Fibroblast of upper back skin (primary cell): ENCODE measurements at places on chromosomes 13 and 19.

GRCh38 chr19:29936409-29936808, 5.6 kb upstream of the URI1 start:
- DNase-seq, result no peak

- DNase-seq, result no peak
Measured at GRCh38 chr19:17420475-17420924, 653 bp downstream of the MVB12A start.

DNA sequence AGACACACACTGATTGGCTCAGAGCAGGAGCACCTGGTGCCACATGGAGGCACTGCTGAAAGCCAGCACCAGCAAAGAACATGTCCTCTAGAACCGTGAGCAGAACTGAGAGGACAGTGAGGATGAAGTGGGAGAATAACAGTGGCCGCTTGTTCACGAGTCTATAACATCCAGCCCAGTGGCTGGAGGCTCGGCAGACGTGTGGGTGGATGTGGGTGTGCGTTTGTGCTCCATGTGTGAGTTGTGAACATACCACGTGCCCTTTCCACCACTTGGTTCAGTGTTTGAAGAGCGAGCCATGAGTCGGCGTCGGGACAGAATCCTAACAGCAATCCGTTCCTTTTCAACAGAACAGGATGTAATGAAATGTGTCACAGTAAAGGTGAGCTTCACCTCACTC, 113.0 kb downstream of the SOX1 start:
- DNase-seq, result no peak

GRCh38 chr19:776549-776948, 20.7 kb upstream of the PTBP1 start:
- no peak for DNase-seq

DNA sequence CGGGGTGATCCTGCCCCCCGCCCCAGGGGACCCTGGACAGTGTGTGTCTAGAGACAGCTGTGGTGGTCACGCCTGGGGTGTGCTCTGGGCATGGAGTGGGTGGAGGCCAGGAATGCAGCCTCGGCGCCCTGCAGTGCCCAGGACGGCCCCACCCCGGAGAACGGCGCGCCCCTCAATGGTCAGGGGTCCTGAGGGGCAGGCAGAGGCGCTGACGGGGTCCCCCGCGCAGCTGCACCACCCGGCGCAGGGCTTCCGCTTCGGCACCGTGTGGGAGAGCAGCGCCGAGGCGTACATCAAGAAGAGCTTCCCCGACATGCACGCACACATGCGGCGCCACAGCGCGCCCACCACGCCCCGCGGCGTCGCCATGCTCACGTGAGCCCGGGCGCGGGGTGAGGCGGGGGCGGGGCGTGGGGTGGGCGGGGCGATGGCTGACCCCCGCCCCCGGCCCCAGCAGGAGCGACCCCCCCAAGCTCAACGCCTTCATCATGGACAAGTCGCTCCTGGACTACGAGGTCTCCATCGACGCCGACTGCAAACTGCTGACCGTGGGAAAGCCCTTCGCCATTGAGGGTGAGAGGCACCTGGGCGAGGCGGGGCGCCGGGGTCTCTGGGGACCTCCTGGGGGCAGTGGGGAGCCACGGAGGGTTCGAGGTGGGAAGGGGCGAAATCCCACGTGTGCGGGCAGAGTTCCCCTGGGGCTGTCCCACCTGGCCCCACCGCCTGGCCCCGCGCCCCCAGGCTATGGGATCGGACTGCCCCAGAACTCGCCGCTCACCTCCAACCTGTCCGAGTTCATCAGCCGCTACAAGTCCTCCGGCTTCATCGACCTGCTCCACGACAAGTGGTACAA, 7.4 kb downstream of the GRIN3B start:
- no peak for DNase-seq

DNA sequence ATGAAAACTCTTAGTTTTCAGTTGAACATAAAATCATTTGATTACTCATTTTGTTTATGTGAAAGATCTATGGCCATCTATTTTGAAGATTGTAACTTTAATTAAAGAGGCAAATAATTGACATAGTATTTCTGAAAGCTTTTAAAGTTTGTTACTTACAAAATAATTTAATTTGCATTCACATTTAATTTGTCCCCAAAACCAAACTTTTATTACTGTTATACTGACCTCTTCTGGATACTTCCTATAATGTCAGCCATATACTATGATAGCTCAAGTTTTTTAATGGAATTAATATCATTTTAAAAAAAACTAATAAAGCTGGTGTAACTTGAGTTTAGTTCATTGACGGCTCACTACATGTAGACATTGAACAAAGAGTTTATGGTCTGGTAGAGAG, 4.9 kb upstream of the SGCG start:
- DNase-seq, result peak; percentile 9

GRCh38 chr19:17311455-17312188, 2.3 kb downstream of the DDA1 start:
- peak; percentile 55 for DNase-seq

DNA sequence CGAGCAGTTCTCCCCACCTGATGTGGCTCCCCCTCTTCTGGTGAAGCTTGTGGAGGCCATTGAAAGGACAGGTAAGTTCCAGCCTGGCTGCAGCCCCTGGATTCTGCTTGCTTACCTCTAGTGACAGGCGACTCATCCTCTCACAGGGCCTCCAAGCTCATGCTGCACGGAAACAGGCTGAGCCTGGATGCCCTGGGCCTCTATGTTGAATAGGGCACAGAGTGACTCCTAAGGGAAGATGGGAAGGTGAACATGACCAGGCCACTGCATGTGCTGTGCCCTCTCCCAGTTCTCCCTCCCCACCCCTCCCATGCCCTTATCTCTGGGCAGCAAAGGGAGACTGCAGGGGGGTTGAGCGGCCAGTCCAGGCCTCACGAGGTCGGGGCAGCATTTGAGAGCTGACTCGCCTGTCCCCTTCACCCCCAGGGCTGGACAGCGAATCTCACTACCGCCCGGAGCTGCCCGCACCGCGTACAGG, 7.6 kb downstream of the PIK3R2 start:
- DNase-seq, result no peak

DNA sequence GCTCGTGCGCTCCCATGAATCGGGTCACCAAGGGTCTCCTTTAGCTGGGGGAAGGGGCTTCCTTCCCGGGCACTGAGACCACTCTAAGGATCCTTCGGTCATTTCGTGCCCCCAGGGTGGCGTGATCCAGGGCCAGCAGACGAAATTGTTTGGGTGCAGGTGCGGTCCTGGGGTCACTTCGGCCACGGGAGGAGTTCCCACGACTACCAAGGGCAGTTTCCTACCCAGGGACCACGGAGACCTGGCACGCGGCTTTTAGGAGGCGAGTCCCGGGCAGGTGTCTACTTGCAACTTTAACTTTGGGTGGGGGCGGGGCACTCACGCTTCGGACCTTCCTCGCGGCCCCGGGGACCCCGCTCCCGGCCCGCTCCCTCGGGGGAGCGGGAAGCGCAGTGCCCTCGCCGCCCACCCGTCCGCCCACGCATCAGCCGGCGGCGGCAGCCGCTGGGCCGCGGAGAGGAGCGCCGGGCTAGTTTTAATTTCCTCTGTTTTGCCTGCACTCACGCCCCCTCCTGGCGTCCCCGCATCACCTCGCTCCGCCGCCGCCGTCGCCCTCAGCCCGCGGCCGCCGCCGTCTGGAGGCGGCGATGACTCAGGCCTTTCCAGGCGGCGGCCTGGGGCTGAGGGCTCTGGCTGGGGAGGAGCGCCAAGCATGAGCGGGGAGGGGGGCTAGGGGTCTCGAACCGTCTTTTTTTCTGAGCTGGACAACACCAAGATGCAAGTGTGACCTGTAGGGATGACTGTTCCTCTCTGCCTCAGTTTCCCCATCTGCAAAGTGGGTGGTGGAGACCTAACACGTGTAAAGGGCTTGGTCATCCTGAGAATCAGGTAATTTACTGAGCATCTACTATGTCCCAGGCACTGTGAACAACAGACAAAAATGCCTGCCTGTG, 21.8 kb downstream of the OLFM2 start:
- peak; percentile 87 for DNase-seq

DNA sequence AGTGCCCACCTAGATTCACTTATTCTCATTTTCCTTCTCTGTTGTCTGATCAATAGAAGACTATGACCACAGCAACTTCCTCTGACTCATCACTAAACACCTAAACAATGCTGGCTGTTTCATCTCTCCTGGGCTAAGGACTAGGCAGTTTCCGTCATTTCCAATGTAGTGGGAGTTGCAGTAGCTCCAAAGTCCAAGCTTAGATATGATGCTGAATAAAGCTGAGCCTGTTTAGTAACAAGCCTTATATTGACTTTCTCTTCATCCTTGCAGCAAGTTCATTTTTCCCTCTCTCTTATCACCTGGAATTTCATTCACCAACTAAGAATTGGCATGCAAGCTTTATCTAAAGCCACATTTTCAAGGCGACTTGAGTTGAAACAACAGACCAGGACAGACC, 53.5 kb upstream of the PCDH9 start:
- DNase-seq, result no peak

- no peak for DNase-seq
Measured at GRCh38 chr13:31134039-31134711, 27.5 kb downstream of the HSPH1 start.

DNA sequence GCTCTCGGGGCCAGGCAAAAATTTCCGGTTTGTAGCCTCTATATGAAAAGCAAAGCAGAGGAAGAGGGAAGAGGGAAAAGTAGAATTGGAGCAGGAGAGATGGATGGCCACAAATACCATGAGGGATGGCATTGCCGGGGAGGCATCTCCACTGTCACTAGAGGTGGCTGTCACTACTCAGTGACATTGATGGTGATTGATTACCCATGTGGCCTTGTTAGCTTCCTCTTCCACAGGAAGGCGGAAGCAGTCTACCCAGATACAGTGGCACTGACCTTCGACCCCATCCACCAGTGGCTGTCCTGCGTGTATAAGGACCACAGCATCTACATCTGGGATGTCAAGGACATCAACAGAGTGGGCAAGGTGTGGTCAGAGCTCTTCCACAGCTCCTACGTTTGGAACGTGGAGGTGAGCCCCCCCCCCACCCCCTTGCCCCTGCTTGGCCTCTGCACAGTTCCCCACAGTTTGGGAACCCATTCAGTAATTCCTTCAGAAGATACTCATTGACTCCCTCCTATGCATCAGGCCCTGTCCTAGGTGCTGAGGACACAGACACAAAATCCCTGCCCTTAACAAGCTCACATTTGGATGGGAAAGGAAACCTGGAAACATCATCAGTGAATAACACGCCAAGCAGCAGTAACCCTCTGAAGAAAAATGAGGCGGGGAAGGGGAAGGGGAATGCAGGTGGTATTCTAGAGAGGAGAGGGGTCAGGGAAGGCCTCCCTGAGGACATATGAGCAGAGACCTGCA, 18.6 kb downstream of the WDR62 start:
- DNase-seq, result no peak

DNA sequence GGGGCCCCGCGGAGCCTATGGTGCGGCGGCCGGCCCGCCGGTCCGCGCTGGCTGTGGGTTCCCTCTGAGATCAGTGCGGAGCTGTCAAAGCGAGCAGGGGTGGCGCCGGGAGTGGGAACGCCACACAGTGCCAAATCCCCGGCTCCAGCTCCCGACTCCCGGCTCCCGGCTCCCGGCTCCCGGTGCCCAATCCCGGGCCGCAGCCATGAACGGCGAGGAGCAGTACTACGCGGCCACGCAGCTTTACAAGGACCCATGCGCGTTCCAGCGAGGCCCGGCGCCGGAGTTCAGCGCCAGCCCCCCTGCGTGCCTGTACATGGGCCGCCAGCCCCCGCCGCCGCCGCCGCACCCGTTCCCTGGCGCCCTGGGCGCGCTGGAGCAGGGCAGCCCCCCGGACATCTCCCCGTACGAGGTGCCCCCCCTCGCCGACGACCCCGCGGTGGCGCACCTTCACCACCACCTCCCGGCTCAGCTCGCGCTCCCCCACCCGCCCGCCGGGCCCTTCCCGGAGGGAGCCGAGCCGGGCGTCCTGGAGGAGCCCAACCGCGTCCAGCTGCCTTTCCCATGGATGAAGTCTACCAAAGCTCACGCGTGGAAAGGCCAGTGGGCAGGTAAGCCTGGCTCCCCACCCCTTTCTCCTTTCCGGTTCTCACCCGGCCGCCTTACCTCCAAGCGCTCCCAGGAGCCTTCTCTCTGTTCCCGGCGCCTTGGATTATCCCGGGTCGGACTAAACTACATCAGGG, at the start of gene PDX1:
TSS of gene PDX1 (plus strand) at position 67 of the 743 bp plus-strand sequence. CDS start at position 206, 139 bp downstream.
- DNase-seq, result no peak

GRCh38 chr13:110269509-110270185, 37.3 kb downstream of the COL4A1 start:
- DNase-seq, result no peak

GRCh38 chr13:111912453-111912866, 154.5 kb upstream of the SOX1 start:
- no peak for DNase-seq

- DNase-seq, result peak; percentile 61
Measured at GRCh38 chr13:48580185-48580803, 47.4 kb upstream of the RCBTB2 start.

GRCh38 chr13:94351292-94351990, 128.0 kb downstream of the DCT start:
- peak; percentile 83 for DNase-seq

DNA sequence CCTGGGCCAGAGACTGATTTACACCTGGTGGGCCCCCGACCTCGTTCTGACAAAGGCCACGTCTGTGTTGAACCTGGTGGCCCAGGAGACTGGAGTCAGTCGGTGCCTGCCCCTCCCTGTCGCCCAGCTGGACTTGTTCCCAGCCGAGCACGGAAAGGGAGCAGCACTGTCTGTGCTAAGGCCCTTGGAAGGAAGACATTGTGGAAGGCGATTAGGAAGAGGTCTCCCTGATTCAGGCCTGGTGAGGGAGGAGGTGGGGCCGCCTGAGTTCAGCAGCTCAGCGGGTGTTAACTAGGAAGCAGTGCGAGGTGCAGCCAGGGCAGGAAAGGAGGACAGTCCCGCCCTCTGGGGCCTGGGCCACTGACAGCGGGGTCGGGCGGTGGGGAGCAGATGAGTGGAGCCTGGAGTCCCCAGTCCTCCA, 64.7 kb downstream of the GPR12 start:
- no peak for DNase-seq

- DNase-seq, result no peak
Measured at GRCh38 chr13:81194362-81194761, 853.4 kb upstream of the SPRY2 start.

GRCh38 chr13:72122661-72123255, 255.8 kb upstream of the DACH1 start:
- no peak for DNase-seq

DNA sequence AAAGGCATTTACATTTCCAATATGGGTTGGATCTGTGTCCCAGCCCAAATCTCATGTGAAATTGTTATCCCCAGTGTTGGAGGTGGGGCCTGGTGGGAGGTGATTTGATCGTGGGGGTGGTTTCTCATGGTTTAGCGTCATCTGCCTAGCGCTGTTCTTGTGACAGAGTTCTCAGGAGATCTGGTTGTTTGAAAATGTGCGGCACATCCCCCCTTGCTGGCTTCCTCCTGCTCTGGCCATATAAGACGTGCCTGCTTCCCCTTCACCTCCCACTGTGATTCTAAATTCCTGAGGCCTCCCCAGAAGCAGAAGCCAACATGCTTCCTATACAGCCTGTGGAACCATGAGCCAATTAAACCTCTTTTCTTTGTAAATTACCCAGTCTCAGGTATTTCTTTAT, 126.2 kb upstream of the FNDC3A start:
- DNase-seq, result peak; percentile 76
